ENCODE measurements at places on chromosomes 6 and 20. TPM values are rescaled to one million over a fixed set of nuclear protein-coding genes. Genes with fewer than 3 reads are reported as not detected.

MCCD1 gene
- not detected for total RNA-seq

PACSIN1 gene
- total RNA-seq: 0.31 TPM

DNA sequence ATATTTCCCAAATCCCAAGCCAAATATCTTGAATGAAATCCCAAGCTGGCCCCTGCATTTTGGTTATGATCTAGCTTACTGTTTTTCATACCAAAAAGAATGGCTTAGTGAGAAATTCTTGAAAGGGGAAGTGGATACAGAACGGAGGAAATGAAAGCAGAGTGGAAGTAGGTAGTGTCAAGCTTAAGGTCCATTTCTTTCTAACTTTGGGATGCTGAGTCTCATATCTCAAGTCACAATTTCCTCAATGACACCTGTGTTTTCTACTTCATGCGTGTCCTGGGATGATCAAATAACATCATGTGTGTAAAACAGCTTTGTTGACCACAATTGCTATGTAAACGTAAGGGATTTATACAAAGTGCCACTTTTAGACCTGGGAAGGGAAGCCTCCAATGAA lies 238.8 kb upstream of the SLC35B3 start:
- DNase-seq: no peak

DNA sequence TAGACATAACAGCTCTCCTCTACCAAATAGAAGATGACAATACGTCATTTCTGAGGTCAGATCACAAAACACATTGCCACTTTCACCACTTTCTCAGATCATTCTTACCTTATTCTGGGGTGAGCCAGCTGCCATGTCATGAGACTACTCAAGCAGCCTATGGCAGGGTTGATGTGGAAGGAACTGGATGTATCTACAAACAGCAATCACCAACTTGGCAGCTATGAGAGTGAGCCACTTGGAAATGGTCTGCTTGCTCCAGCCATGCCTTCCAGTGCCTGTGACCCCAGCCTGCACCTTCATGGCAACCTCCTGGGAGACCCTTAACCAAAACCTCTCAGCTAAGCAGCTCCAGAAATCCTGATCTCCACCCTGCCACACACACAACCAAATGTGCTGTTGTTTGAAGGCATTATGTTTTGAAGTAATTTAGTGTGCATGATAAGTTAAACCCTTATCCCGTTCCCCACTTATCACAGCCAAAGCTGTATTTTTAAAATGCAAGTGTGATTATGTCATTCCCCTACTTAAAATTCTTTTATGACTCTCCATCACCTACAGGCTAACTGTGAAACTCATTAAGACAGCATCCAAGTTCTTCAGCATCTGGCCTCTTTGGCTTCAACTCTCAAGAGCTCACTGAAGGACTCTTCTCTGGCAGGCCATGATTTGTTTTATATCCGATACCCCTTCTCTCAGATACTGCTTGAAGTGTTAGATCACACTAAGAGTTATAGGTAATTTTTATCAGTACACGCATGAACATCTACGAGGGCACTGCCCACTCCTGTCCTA lies 150.6 kb downstream of the LY86 start:
- DNase-seq: no peak

- peak; percentile 32 for DNase-seq
Measured at GRCh38 chr6:148223424-148223842, 119.2 kb upstream of the SASH1 start.

DNA sequence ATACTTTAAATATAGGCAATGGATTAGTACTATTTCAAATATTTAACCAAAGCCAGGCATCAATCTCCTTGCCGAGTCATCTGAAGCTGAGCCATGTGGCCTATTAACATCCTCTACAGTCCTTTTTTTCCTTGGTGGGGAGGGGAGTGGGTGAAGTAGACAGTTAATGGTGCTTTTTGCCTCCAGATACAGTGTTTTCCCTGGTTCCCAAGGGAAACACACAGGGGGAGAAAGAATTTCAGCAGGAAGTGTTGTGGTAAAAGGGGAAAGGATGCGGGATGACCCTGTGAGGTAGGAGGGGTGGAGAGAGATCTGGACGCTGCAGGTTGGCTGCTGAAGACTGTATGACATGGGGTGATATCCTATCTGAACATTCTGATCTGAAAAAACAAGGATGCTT lies 9.6 kb downstream of the CLDN20 start:
- peak; percentile 93 for DNase-seq

GRCh38 chr6:41591859-41592502 lies 45.8 kb downstream of the FOXP4 start:
- DNase-seq: peak; percentile 60

- DNase-seq: no peak
Measured at GRCh38 chr6:30554962-30555815, 1.1 kb downstream of the GNL1 start.

DNA sequence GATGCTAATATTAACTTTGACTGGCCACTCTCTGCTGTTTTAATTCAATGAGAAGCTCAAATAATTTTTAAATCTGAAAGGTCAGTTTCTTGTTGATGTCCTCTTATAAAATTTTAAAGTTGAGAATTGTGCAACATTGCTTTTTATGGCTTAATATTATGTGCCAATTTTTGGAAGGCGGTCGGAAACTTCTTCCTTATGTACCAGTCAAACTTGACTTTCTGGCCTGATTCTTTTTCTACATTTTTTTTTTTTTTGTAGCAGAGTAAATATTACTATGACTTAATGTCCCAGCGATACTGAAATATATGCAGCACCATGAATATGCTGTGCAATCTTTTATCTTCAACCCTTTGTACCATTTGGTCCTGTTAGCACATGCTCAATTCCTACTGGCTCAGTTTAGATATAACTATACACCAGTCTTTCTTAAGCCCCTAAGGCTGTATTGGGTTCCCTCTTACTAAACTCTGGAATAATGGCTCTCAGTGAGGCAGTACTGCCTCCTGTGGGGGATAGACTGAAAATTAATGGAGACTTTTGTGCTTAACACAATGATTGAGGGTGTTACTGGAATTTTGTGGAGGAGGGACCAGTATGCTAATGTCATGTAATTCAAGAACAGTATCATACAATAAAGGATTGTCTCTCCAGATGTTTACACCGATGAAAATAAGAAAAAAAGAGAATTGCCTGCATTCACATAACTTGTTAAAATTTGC lies 156.4 kb upstream of the SYNCRIP start:
- no peak for DNase-seq

DNA sequence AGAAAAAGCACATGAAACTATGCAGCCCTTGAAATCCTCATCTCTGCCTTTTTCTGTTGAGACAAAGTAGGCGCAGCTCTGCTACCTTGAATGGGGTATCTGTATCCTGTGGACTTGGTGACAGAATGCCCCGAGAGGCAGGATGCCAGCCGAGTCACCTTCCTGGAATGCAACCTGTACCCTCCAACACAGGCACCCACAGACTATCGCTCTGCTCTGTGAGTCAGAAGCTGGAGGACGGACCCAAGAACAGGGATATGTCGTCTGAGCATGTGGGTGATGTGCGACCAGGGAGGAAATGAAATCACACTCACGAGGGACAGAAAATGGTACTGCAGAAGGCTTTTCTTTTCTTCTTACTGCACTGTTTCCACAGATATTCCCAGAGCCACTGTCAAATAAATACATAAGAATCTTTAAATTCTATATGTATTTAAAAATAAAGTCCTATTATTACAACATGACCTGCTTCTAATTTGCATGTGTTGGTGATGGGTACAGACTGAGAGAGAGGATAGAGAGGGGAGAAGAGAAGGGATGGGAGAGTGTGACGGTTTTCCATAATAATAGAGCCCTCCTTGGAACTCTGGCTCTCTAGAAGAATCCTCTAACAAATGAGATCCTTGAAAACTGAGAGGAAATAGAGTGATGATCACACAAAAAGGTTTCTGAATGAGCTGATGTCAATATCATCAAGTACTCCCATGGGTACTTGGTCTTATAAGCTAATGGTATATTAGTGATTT lies 308.1 kb downstream of the FOXC1 start:
- DNase-seq: peak; percentile 99

DNA sequence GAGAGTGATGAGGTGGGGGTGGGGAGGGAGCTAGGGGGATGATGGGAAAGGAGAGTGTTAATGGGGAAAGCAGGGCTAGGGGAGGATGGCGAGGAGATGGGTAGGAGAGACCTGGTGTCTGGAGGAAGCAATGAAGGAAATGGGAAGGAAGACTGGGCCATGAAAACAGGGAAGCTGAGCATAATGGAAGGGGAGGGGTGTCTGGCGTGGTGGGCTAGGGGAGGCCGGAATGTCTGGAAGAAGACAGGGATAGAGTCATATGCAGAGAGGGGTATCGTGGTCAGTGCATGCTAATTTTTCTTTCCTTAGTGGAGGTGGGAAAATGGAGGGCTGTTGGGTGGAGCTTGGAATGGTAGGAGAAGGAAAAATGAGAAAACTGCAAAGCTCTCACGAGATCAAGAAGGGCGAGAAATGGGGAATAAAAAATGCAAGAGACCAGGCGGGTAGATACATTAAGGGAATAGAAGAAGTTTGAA lies 423 bp downstream of the KLHDC3 start:
- no peak for DNase-seq

DNA sequence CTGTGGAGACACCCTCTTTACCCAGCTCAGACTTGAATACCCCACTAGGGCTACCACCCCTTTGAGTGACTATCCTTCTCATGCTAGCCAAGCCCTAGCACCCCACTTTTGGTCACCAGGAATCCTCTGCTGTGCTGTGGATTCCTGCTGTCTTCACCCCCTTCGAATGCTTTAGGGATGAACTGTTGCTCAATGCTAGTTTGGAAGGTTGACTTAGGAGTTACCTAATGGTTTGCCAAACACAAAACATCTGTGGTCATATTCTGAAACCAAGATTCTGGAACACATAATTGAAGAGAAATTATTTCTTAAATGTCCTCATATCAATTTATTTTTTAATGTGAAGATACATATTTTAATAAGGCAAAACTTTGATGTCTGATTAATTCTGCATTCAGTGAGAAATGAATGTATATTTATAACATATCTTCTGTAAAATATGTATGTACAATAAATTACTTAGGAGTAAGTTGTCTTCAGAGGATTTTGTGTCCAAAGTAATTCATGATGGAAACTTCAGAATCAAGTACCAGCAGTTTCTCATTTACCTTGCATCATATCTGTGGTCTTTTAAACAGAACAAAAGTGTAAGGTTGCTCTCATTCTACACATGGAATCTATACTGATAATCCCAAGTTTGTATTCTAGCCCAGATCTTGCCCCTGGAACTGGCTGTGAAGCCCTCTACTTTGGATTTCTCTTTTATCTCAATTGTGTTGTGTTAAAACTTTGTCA lies 46.9 kb downstream of the TMEM200A start:
- DNase-seq: no peak

GRCh38 chr20:57605045-57605444 lies 15.2 kb downstream of the ZBP1 start:
- DNase-seq: no peak

DNA sequence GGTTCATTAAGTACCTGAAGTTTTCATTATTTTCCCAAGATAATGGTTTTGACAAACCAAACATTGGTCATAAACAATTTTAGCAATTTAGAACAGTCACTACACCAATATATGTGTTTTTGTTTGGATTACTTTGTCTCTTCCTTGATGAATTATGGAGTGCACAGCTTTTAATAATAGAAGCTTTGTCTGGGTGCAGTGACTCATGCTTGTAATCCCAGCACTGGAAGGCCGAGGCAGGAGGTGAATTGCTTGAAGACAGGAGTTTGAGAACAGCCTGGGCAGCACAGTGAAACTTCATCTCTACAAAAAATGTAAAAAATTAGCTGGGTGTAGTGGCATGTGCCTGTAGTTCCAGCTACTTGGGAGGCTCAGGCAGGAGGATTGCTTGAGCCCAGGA lies 89.4 kb upstream of the ANKEF1 start:
- peak; percentile 85 for DNase-seq

- peak; percentile 54 for DNase-seq
Measured at GRCh38 chr20:54044156-54044555, 26.2 kb downstream of the BCAS1 start.

DNA sequence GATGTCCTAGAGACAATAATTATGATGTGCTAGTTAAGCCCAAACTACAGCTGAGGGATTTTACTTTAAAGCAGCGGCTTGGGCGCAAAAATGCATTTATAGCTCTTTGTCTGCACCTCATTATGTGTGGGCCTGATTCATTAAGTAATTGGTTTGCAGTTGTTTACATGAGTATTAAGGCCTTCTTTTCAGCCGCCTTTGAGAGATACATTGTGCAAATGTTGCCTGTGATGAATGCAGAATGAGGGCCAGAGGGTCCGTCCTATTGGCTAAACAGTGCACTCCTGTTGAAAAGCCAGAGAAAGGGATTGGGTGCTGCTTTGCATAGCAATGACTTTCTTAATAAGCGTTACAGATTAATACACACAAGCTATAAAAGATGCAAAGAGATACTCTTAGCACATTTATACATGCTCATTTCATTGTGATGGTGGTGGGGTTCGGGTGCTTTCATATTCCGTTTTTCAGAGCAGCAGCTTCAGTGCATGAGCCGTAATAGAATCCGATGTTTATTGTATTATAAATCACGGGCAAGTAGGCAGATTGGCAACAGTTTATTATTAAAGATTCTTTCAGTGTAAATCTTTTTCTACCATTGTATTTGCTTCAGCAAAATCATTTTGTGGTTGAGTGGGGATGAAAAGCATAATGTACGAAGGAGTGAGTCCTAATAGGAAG lies 68.2 kb upstream of the XRN2 start:
- no peak for DNase-seq

DNA sequence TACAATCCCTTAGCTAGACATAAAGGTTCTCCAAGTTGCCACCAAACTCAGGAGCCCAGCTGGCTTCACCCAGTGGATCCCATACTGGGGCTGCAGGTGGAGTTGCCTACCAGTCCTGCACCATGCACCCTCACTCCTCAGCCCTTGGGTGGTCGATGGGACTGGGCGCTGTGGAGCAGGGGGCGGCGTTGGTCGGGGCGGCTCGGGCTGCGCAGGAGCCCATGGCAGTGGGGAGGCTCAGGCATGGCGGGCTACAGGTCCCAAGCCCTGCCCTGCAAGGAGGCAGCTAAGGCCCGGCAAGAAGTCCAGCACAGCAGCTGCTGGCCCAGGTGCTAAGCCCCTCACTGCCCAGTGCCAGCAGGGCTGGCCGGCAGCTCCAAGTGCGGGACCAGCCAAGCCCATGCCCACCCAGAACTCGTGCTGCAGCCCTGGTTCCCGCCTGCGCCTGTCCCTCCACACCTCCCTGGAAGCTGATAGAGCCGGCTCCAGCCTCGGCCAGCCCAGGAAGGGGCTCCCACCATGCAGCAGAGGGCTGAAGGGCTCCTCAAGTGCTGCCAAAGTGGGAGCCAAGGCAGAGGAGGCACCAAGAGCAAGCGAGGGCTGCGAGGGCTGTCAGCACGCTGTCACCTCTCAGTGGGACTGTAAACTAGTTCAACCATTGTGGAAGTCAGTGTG lies 912.1 kb downstream of the PHF3 start:
- no peak for DNase-seq

- no peak for DNase-seq
Measured at GRCh38 chr6:54072635-54073313, 38.5 kb upstream of the MLIP start.

- DNase-seq: no peak
Measured at GRCh38 chr6:157433678-157434081, 52.7 kb downstream of the ZDHHC14 start.

Measured in A172 (cell line).